ENCODE measurements at places on chromosomes 3 and 15. TPM values are rescaled to one million over a fixed set of nuclear protein-coding genes. Genes with fewer than 3 reads are reported as not detected.

DNA sequence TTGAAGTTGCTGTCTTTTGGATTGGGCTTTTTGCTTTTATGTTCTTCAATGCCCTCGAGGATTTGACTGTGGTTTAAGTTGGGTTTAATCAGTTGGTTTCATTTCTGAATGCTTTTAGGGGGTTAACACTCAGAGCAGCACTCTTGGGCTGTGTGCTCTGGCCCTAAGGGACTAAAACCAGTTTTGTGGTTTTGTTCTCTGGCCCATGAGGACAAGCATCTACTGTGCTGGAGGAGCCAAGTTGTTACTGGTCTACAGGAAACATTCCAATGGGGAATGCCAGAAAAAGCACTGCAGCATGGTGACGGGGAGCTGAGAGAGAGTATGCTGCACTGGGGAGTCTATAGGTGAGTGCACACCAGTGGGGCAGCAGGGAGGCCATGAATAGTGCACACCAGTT lies 596.9 kb downstream of the ZBBX start:
- DNase-seq = no peak

- peak; percentile 23 for DNase-seq
These were observed 22.4 kb downstream of the KCNMB2 start for GRCh38 chr3:178558637-178559036.

DNA sequence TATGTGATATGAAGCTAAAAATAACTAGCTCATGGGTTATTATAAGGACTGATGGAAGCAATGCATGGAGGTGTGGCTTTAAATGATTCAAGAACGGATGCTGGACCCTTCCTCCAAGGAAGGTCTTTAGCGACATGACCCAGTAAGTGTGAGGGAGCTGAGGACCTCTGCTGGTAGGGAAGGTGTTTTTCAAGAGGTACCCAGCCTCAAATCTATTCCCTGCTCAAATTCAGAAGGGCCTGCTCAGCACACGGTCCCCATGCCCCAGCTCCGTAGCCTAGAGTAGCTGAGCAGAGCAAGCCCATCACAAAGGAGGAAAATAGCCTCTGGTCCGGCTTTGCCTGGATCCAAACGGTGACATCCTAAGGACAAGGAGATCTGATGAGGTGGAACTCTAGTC lies 266.2 kb upstream of the IGF1R start:
- no peak for DNase-seq

DNA sequence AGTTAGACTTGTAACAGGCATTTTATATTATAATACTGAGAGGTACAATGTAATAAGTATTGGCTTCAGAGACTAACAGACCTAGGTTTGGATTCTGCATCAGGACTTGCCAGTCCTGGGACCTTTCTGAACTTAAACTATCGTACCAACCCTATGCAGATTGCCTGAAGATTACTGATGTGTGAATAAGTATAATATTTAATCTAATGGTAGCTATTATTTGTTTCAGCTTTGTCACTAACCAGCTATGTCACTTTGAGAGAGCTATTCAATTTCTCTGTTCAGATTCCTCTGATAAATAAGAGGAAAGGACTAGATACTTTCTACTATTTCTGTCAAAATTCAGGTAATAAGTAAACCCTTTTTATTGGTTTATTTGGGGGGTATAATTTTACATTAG lies 184.4 kb upstream of the NECTIN3 start:
- DNase-seq = no peak

DNA sequence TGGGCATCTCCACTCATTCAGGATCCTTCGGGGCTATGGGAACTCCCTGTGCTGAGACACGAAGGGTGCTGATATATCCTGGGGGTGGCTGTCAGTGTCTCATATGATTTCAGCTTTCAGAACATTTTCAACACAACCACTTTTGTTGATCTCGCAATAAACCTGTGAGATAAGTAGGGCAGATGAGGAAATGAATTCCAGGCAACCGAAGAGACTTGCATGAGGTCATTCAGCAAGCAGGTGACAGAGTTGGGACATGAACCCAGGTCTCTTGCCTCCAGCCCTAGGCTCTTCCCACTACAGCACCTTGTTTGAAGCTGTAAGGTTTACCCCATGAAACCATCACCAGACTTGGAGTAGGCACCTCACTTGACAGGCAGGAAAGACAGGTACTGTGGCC lies 16.6 kb downstream of the DUOX1 start:
- DNase-seq = no peak

DNA sequence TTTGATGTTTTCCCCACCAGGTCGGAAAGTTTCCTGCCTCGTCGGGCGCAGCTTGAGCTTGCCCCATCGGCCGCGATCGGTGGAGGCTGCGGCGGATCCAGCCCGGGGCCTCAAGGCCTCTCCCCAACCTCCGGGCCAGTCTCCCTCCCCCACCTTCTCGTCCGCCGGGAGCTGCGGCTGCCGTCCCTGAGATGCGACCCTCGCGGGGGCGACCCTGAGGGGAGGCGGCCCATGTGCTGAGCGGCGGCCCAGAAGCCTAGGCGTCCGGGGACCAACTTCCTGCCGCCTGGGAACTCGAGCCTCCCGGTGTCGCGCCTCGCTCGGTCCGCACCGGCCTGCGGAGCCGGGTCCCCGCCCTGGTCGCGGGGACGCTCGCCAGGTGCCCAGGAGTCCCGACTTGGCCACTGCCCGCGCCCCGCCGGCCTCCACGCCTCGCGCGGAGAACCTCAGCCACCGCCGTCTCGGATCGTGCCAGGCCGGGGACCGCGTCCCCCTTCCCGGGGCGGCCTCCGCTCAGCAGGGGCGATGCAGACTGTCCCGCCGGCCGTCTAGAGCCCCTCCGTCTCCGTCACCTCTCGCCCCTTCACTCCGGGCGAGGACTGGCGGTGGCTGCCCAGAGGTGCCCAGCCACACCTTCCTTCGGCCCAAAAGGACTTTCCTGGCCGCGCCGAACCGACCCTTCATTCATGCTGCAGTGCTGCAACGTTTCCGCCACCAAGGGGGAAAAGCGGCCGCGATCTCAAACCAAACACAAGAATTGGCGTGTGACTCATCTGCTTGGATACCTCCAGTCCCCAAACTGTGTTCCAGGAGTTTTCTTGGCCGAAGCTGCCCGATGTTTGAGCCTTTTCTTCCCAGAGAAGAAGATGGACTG lies 656 bp downstream of the SLMAP start:
- no peak for DNase-seq

- DNase-seq = no peak
These were observed 259.9 kb upstream of the KCNH8 start for GRCh38 chr3:18888370-18888769.

GRCh38 chr15:31484986-31485385 lies 158.4 kb downstream of the KLF13 start:
- DNase-seq = no peak

GRCh38 chr3:168807448-168807847 lies 711.7 kb upstream of the GOLIM4 start:
- no peak for DNase-seq

DNA sequence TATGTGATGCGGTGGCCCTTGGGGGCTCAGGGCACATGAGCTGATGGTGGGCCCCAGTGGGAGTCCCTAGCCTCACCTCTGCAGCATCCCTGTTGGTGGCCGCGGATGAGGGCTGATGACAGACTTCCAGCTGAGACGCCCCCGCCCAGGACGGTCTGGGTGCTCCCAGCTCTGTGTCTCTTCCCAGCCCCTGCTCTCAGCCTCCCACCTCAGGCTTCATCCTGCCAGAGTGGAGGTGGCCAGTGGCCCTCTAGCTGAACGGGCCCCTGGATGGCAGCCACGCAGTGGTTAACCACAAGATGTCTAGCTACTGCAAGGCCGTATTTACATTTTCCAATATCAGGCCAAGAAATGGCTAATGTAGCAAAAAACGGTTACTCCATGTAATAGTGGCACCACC lies 205.3 kb upstream of the LINGO1 start:
- no peak for DNase-seq

GRCh38 chr15:70575231-70576226 lies 187.8 kb downstream of the UACA start:
- no peak for DNase-seq

DNA sequence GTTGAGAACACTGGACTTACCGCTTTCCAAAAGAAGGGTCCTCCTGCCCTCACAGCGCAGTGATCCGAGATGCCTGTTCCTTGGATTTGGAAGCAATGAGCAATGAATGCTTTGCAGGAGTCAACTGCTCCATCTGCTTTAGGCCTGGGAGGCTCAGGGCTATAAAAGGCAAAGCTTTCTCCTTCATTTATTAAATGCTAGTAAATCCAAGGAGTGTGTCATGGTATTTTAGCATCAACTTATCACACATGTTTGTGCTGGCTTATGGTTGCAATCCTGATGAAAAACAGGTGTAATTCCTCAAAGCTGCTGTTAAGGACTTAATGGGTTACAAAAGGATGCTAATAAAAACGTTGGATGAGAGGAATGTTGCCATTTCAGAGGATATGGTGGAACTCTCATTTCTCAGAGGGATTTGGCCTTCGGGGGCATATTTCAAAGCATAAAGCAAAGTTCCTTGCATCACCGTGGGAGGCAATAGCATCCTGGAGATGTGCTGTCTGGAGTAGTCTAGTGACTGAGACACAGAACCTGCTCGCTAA lies 158.5 kb upstream of the TPM1 start:
- no peak for DNase-seq

DNA sequence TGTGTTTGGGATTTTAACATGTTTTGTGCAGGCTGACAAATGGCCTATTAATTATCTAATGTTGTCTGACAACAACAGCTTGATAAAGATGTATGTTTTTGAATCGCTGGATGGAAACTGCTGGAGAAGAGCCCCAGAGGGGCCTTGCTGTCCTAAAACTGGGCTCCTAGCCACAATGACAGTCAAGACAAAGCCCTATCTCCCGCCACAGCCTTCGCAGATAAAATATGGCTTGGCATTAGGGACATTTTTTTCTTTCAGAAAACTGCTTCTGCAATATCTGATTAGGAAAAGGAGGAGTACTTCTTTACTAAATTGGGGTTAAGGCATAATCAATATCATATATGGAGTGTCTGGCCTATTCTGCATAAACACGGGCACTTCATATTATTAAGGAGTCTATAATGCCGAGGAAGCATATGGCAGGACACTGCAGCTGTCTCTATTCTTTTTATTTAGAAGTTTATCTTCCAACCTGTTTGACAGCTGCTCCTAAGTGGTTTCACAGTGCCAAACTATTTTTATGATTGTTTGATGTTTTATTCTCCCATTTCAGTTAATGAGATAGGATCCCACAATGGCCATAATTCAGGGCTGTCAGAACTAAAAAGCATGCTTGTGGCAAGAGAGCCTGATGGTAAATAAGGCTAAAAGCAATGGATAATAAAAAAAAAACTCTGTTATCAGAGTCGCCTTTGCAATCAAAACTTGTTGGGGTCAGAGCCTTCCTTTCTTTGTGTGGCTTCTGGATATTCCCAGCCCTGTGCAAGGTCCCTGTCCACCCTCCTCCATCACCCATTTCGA lies 210.1 kb downstream of the MECOM start:
- no peak for DNase-seq

GRCh38 chr3:23735535-23736326 lies 70.0 kb upstream of the UBE2E1 start:
- no peak for DNase-seq

- no peak for DNase-seq
These were observed 6.2 kb downstream of the CLDN11 start for GRCh38 chr3:170424879-170425278.

GRCh38 chr3:50365080-50365841 lies 5.9 kb upstream of the TMEM115 start:
- peak; percentile 41 for DNase-seq

- DNase-seq = no peak
These were observed 25.4 kb downstream of the ZNF621 start for GRCh38 chr3:40550167-40550566.

GRCh38 chr3:124599779-124600693 lies 130.2 kb upstream of the UMPS start:
- no peak for DNase-seq

- DNase-seq = no peak
These were observed 259.1 kb downstream of the KCNMB2 start for GRCh38 chr3:178795349-178795748.

- DNase-seq = no peak
These were observed 390.2 kb downstream of the NR2F2 start for GRCh38 chr15:96720656-96721055.

DNA sequence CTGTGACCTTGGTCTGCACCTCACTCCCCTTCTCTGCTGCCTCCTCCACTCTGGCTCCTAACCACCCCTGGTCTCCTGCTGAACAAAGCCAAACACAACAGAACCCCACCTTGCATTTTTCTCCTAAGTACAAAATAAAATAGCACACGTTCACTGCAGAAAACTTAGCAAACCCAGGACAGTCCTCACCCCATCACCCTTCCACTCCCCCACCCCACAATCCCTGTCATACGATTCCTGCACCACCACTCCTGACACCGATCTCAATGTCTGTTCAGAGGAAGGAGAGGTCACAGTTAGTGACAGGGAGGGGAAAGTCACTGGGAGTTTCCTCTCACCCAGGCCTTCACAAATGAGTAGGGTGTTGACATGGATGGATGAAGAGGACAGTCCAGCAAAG lies 4.2 kb downstream of the VPS33B start:
- DNase-seq = no peak

DNA sequence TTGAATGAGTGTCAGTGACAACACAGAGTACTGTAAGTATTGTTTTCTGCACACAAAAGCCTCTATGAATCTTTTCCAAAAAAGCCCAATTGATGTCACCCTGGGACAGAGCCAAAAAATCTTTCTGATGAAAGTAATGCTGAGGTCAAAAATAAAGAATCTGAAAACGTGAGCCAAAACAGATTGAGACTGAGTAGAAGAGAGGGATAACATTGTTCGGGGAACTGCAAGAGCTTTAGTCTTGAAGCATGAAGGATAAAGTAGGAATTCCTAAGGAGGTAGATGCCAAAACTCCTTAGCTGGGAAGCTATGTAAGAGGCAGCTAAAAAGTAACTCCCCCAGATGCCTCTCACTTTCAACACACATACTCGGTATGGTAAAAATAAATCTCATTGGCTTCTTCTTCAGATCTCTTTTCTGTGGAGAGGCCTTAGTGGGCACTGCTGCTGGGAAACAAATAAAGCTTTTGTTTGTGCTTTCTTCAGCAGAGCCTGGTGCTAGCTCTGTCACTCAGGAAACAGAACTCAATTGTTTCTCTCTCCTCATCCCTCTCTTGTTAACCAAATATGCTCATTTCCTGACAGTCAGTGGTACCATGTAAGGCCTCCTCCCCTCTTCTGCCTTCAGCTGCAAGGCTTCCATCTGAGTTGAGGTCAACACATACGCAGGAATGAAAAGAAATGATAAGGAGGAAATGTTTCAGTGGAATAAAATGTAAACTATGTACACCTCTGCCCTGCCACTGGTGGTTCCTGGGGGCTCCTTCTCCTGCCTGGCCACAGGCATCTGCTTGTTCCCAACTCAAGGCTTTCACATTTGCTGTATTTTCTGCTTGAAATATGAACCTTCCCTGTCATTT lies 58.1 kb downstream of the CD200 start:
- peak; percentile 89 for DNase-seq

GRCh38 chr15:74800559-74801094 lies 12.0 kb upstream of the LMAN1L start:
- DNase-seq = no peak

GRCh38 chr3:50168388-50168787 lies 13.3 kb downstream of the SEMA3F start:
- DNase-seq = no peak

- DNase-seq = no peak
These were observed 11.3 kb downstream of the TGFBR2 start for GRCh38 chr3:30617653-30618052.

The NR2E3 gene
- not detected for total RNA-seq

The PAQR5 gene
- total RNA-seq = 6.4 TPM

The ZIC1 gene
- not detected for total RNA-seq

The PIERCE2 gene
- 5.2 TPM for total RNA-seq

The LRRC15 gene
- not detected for total RNA-seq

The ITIH3 gene
- not detected for total RNA-seq

Measured in kidney epithelial cell (primary cell).